GM23338 (cell line): ENCODE measurements at places on chromosomes 11 and 22. TPM values are rescaled to one million over a fixed set of nuclear protein-coding genes. Genes with fewer than 3 reads are reported as not detected.

Gene MS4A1
- not detected in 2 replicates for total RNA-seq

Gene EPS8L2
- total RNA-seq: 34.1 and 38.7 TPM in 2 replicates

Gene TSPAN18
- 10.6 and 12.0 TPM in 2 replicates for total RNA-seq

Gene PLEKHA7
- total RNA-seq: 12.9 and 15.8 TPM in 2 replicates

- DNase-seq: no peak
Observed at GRCh38 chr11:9529334-9529650, 44.2 kb upstream of the WEE1 start.

- DNase-seq: no peak
Observed at GRCh38 chr22:20037419-20037818, 16.5 kb downstream of the TANGO2 start.

- DNase-seq: no peak
Observed at GRCh38 chr22:35928285-35928798, 100.3 kb downstream of the RBFOX2 start.

GRCh38 chr11:68839911-68840641 lies 1.6 kb downstream of the CPT1A start:
- peak; percentile 76 for DNase-seq

DNA sequence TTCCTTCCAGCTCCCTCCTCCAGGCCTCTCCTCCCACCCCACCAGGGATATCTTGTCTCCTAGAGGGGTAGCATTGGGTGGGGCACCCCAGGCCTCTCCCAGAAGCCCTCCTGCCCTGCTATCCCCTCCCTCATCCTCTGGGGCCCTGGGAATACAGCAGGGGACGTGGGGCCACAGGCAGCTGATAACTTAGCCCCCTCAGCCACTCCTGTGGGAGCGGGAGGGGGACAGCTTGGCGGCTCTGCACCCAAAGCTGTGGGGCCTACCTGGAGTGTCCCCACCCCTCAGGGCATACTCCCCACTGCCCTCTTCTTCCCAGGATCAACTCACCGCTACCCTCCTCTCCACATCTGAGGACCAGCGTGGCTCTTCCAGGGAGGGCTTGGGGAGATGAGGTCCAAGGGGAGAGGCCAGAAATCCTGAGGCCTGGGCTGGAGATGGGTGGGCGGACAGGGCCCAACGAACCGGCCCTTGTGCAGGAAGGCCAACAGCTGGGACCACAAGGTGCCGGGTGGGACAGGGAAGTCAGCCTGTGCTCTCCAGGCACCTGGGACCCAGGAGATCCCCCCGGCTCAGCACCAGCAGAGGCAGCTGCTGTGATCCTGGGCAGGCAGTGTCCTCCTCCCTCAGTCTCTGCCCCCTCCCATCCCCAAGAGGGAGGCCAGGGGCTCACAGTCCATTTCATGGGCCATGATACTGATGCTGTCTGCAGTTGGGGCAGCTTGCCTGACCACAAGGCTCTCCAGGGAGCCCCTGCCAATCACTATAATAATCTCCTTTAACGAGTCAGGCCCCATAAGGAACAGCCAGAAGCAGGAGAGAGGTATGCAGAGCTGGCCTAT lies 23.2 kb downstream of the NEAT1 start:
- DNase-seq: no peak

DNA sequence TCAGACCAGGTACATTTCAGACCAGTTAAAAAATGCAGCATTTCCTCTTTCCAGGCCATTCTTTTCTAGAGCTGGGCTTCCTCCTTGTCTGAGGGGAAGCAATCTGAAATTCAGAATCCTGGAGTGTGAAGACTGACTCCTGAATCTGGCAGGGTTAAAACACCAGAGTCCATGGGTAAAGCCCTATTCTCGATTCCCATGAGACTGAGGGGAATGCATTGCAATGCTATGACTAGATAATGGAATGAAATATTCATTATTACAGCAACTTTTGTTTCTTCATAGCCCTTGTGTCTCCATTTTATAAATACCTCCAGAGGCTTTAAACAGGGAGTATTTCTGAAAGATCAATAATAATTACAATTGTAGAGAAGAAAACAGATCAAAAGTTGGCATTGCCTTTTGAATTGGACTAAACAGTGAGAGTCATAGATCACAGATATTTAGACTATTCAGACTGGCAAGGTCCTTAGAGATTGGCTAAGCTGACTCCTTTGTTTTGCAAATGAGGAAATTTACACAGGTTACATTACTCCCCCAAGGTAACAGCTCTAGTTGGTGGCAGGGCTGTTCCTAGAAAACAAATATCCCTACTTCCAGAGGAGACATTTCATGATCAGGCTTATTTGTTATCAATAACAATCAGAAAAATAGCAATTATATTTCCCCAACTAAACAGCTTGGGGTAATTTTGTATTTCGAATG lies 632.6 kb upstream of the KIRREL3 start:
- DNase-seq: peak; percentile 57

DNA sequence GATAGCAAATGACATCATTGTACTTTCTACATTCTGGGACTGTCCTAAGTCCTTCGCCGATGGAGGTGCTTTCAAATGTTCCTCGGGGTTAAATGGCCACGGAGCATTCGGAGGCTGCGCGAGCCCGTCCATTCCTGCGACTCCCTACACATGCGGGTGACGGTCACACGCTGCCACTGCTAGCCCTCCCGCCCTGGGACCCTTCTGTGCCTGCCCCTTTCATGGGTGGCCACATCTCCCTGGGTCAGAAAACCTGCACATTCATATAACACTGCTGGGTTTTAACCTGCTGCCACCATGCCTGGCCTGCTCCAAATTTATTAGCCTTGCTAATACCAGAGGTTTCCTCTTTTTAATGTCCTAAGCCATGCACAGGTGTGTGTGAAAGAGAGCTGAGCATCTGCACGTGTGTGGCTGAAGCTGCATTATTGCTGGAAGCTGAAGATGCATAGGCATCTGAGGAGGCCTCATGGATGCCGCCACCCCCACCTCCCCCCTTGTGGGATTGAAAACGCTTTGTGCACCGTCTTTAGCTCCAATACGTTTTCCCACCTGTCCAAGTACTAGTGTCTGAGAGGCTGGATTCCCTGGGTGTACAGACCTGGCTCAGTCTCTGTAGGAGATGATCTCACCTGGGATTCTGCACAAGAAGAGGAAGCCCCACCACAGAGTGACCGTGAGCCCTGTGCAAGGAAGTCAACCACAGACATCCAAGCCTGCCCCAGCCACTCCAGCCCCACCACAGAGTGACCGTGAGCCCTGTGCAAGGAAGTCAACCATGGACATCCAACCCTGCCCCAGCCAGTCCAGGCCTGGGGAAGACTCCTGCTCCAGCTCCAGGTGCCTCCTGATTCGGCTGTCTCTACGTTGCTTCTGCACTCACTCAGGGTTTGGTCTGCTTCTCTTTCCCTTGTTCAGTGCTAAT lies 626.4 kb downstream of the BRD1 start:
- no peak for DNase-seq

DNA sequence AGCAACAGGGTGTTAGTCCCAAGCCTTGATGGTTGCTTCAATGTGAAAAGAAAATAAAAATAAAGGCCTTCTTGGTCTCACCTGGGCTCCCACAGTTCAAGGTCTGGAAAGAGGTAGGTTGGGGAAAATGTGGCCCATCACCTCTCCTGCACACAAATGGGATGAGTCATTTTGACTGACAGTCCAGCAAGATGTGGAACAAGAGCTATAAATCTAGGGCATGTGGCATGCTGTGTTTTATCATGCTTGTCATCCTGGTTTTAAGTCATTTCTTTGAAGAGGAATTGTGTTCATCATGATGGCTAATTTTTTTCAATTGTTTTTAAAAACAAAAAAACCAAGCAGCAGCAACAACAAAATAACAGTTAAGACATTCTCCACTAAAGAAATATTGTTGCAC lies 503.7 kb downstream of the NTM start:
- DNase-seq: no peak
